Trophoblast cell (in vitro differentiated cells and primary cell): ENCODE measurements at places on chromosomes 5 and 9.
A peak's percentile ranks its signal among the peaks of the same experiment; 100 is the strongest.

- peak; percentile 36 for DNase-seq
These were observed 13.6 kb upstream of the CAST start for GRCh38 chr5:96648593-96648992.

DNA sequence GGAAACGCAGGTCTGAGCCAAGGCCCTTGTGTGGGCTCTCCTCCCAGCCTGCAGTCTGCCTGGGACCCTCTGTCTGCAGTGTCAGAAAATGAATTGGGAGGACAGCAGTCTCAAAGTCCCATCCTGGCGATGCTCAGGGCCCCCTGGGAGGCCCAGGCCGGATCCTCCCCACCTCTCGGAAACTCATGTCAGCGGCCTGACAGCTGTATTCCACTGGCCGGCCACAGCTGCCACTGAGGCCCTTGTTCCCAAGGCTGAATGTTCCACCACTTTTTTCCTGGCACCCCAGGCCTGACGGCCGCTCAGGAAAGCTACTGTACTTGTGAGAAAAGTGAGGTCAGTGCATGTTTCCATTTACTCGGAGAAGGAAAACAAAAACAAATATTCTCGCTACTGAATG is 180.0 kb downstream of the FGF18 start:
- no peak for DNase-seq

- no peak for DNase-seq
These were observed 37.6 kb downstream of the ABCA1 start for GRCh38 chr9:104890433-104890770.

- no peak for DNase-seq
These were observed 149.7 kb downstream of the SEMA6A start for GRCh38 chr5:116424951-116425350.

- no peak for DNase-seq
These were observed 106.3 kb upstream of the TRIM32 start for GRCh38 chr9:116580853-116581252.

DNA sequence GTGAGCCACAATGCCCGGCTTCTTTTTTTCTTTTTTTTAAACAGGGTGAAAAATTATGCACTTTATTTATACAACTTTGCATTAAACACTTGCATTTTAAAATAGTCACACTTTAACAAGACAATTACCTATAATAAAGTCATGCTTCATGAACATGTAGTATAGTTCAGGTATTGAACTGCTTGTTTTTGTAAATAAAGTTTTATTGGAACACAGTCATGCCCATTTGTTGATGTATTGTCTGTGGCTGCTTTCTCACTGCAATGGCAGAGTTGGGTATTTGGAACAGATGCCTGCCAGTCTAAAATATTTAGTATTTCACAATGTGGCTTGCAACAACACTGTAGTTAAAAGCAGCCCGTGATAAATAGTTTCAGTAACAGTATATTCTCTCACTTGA is 32.8 kb upstream of the CCL21 start:
- DNase-seq = no peak

DNA sequence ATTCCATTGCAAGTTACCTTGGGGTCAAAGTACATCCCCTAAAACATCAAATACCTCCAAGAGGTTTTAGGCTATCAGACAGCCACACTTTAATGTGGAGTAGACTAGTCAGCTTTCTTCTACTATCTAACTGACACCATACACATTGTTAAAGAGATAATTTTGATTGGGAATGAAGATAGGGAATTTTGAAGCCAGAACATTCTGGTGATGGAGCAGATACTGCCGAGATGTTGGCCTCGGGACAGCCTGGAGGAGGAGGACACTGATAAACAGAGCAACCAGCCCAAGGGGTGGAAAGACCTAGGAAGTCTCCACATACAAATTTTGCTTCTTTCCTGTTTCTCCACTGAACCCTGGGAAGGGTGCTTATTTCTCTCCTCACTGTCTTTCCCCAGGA is 14.9 kb downstream of the TJP2 start:
- DNase-seq = peak; percentile 75

- DNase-seq = no peak
These were observed 4.4 kb upstream of the IRX1 start for GRCh38 chr5:3590967-3591900.

DNA sequence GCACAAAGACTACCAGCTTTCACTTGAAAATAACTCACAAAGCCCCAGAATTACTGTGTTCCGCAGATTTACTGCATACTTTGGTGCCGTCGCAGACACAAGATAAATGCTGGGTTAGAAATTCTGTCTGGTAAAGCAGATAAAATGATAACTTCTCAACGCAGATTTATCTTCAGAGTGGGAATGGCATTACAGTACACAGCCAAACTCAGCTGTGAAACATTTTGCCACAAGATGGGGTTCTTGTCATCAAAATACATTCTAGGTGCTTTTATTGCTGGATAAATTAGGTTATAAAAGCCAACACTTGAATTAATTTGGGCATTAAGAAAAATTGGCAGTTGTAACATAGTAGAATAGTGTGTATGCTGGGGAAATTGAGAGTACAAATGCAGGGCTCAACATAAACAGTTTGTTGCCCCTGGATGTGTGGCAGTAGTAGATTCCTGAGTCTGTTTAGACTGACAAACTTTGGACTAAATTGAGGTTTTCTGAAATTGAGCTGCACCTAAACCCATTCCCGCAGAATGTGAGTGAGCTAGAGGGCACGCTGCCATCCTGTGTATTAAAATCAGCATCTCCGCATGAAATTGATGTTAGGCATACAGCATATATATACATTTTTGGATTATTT is 61.1 kb downstream of the LMNB1 start:
- DNase-seq = no peak

DNA sequence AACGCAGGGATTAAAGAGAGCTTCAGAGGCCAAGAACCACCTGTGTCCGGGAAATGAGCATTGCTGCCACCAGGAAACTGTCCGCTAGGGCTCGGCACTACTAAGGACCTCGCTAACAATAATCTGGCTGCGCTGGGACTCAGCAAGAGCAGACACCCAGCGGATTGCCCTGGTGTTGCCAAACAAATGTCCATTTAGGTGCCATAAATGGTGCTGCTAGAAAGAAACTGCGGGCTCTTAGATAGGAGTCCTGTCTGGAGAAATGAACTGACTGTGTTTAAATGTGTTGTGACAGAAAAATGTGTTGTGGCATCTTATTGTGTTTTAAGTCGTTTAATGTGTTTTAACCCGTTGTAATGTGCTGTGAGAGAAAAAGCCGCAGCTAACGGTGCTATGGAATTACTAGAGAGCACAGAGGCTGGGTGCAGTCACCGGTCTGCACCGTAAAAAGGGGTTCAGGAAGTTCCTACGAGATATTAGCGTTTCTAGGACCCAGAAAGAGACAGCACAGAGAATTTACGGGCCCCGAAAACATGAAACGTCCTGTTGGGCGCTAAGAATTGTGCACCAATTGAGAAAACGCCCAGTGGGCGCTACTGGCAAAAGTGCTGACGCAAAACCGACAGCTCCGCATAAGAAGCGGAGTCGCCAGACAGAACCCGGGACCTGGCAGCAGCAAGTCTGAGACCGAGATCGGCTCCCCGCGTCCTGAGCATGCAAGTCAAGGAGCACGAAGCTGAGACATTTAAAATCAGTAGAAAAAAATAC is 90.6 kb downstream of the ANXA2R start:
- DNase-seq = peak; percentile 60

GRCh38 chr9:128106181-128106939 is 21.2 kb downstream of the PTGES2 start:
- DNase-seq = no peak

DNA sequence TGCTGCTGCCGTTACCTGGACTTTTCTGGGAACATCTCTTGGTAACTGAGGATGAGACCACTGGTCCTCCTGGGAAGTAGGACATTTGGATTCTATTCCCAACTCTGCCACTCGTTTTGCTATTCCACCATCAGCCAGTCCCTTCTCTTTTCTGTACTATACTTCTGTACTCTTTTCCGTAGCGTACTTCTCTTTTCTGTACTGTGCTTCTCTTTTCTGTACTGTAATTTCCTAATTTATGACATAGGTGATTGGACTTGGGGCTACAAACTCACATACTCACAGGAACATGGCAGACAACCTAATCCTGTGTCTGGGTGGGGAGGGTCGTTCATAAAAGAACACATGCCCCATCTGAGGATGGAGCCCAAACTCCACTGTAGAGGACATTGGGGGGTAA is 335.3 kb upstream of the PANK3 start:
- no peak for DNase-seq

DNA sequence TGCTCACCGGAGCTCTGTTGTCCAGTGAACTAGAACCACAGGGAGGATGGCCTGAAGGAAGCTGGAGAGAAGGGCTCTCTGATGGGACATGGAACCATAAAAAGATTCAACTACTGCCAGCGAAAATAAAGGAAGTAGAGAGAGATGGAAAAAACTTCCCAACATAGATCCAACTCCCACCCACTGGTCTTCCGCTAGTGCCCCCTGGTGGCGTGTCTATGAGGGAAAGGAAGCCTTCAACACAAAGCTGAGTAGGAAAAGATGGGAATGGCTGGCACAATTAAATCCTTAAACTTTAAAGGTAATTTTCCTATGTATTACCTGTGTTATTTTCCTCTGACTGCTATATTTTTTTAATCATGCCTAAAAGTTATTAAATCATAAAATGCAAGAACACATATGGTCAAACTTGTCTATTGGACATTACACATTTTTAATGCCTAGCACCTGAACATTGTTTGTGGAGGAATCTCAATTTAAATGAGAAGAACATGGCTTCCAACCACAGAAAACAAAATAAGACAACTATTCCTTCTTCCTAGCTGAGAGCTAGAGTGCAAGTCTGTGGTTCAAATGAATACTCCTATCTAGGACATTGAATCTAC is 51.5 kb downstream of the CEP120 start:
- peak; percentile 58 for DNase-seq

- peak; percentile 61 for DNase-seq
These were observed 70.6 kb downstream of the C9orf50 start for GRCh38 chr9:129550199-129550839.

- no peak for DNase-seq
These were observed 410.0 kb upstream of the ADAMTSL1 start for GRCh38 chr9:18063856-18064390.

GRCh38 chr9:6598249-6598725 is 47.2 kb downstream of the GLDC start:
- DNase-seq = no peak

GRCh38 chr9:83449166-83449565 is 89.0 kb downstream of the FRMD3 start:
- no peak for DNase-seq

DNA sequence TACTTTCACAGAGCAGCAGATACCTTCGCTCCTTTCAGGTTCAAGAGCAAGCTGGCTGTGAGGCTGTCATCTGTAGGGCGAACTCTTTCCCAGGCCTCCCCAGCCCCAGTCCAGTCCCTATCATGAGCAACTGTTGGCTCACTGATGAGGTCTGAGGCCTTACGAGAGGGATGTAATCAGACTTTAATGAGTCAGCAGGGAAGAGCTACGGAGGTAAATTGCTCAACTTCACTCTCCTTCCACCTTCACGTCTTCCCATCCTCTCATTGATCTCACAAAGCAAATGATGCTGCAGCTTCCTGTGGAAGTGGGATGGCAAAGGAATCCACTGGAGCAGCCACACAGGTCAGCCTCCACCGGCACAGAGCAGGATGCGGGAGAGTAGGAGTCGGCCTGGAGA is 130.7 kb upstream of the TBCA start:
- no peak for DNase-seq

- no peak for DNase-seq
These were observed 48.7 kb downstream of the TLR4 start for GRCh38 chr9:117752894-117753293.

- DNase-seq = no peak
These were observed 445.0 kb upstream of the TRPC7 start for GRCh38 chr5:136810261-136810801.

DNA sequence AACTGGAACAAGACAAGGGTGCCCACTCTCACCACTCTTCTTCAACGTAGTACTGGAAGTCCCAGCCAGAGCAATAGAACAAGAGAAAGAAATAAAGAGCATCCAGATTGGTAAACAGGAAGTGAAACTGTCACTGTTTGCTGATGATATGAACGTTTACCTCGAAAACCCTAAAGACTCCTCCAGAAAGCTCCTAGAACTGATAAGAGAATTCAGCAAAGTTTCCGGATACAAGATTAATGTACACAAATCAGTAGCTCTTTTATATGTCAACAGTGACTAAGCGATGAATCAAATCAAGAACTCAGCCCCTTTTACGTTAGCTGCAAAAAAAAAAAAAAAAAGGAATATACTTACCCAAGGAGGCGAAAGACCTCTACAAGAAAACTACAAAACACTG is 306.6 kb downstream of the PLK2 start:
- DNase-seq = no peak

DNA sequence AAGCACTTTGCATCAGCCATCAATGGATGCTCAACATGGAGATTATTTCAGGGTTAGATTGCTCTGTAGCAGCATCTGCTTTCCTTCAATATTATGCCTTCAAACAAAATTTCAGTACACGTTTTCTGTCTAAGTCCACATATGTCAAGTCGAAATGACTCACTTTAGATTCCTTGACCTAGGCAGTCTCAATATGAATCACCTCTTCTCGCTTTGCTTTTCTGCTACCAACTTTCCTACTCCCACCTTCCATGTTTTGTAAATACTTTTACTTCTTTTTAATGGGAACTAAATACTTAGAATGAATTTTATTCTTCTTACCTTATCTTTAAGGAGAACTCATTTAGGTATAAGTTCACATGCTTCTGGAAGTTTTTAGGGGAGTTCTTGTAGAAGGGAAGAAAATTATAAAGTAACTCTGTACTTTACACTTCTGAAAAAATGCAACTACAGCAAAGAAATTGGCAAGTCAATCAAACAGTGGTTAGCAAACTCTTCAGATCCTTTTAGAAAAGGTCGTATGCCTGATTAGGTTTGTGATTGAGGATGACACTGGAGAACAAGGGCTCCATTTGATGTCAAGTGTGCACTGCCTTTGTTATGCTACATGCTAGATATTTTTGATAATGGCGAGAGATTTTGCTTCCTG is 478.5 kb upstream of the SMARCA2 start:
- DNase-seq = peak; percentile 11

GRCh38 chr9:90999425-91000397 is 198.1 kb downstream of the SYK start:
- no peak for DNase-seq

GRCh38 chr9:94480205-94480604 is 74.7 kb upstream of the PCAT7 start:
- no peak for DNase-seq

DNA sequence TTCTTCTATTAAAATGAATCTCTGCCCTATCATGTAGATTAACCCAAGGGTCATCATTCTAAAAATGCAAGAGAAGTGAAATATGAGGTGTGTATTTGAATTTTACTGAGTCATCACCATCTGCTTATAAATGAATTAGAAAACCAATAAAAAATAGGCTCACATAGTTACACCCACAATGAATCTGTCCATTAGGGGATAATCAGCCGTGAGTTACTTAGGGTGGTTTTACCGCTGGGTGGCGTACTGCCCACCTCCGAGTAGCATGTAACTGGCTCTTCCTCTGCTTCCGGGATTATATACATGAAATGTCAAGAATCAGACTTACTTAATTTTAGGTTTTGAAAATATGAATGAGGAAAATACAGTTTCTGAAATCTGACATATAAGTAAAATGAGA is 332.9 kb upstream of the CCNG1 start:
- no peak for DNase-seq

GRCh38 chr9:13017260-13017659 is 242.4 kb downstream of the LURAP1L start:
- DNase-seq = no peak
